ENCODE measurements at places on chromosomes 11 and 22. TPM values are rescaled to one million over a fixed set of nuclear protein-coding genes. Genes with fewer than 3 reads are reported as not detected.

The HTR3B gene
- total RNA-seq = not detected

The DDX10 gene
- 49.3 TPM for total RNA-seq

The DNHD1 gene
- total RNA-seq = 9.0 TPM

The GSTP1 gene
- 696 TPM for total RNA-seq

The RFPL1 gene
- not detected for total RNA-seq

The OVOL1 gene
- total RNA-seq = not detected

The NFAM1 gene
- total RNA-seq = not detected

The INSC gene
- total RNA-seq = not detected

The IFTAP gene
- 45.6 TPM for total RNA-seq

The EHF gene
- not detected for total RNA-seq

The LMO1 gene
- 0.40 TPM for total RNA-seq

The GAL gene
- 5.3 TPM for total RNA-seq

The SPON1 gene
- not detected for total RNA-seq

The PDE2A gene
- 12.1 TPM for total RNA-seq

Measured in thoracic aorta endothelial cell (primary cell).